Endothelial cell of umbilical vein (primary cell): ENCODE measurements at places on chromosomes 1 and 21. TPM values are rescaled to one million over a fixed set of nuclear protein-coding genes. Genes with fewer than 3 reads are reported as not detected.

The CSF3R gene
- total RNA-seq = not detected in 2 replicates

The CLIC6 gene
- total RNA-seq = not detected in 2 replicates

The FCRL2 gene
- not detected in 2 replicates for total RNA-seq

The LRRC8B gene
- 15.2 and 15.9 TPM in 2 replicates for total RNA-seq

The SFPQ gene
- 413 and 415 TPM in 2 replicates for total RNA-seq

The GJA4 gene
- total RNA-seq = 22.1 TPM in 2 replicates

The HLX gene
- total RNA-seq = 33.5 and 39.1 TPM in 2 replicates

The MFSD2A gene
- 4.3 and 5.5 TPM in 2 replicates for total RNA-seq

The SPRR5 gene
- not detected in 2 replicates for total RNA-seq

The CACHD1 gene
- total RNA-seq = 8.7 and 9.3 TPM in 2 replicates

The FCRL5 gene
- total RNA-seq = not detected in 2 replicates

The BACH1 gene
- 28.8 and 30.3 TPM in 2 replicates for total RNA-seq

The MAP3K21 gene
- 0.74 and 0.95 TPM in 2 replicates for total RNA-seq

The YBEY gene
- 6.1 and 10.5 TPM in 2 replicates for total RNA-seq

The TMEM200B gene
- total RNA-seq = 1.5 and 1.6 TPM in 2 replicates

The LCE1B gene
- not detected in 2 replicates for total RNA-seq

The PCP4 gene
- not detected in 2 replicates for total RNA-seq

The TPR gene
- total RNA-seq = 107 and 118 TPM in 2 replicates

The TRIM17 gene
- not detected in 2 replicates for total RNA-seq

The CFHR3 gene
- total RNA-seq = not detected in 2 replicates

The ADGRB2 gene
- total RNA-seq = 1.5 and 3.1 TPM in 2 replicates

The CDCA8 gene
- total RNA-seq = 43.7 and 45.7 TPM in 2 replicates

The RC3H1 gene
- 30.0 and 41.4 TPM in 2 replicates for total RNA-seq

The SAMD13 gene
- total RNA-seq = 3.9 and 4.8 TPM in 2 replicates

The INSRR gene
- not detected in 2 replicates for total RNA-seq

The MPL gene
- total RNA-seq = 0.18 and 0.24 TPM in 2 replicates

The SPOCD1 gene
- 0.27 and 24.9 TPM in 2 replicates for total RNA-seq

The GABRD gene
- total RNA-seq = not detected in 2 replicates

The CLDN17 gene
- total RNA-seq = not detected in 2 replicates

The MAP10 gene
- total RNA-seq = 1.9 and 2.0 TPM in 2 replicates

The OR10K2 gene
- not detected in 2 replicates for total RNA-seq

The SNX7 gene
- total RNA-seq = 36.0 and 37.9 TPM in 2 replicates

The KCNE2 gene
- not detected in 2 replicates for total RNA-seq

The SLC16A1 gene
- 117 and 148 TPM in 2 replicates for total RNA-seq

The NIBAN1 gene
- 1.5 and 2.8 TPM in 2 replicates for total RNA-seq

The PRAMEF17 gene
- not detected in 2 replicates for total RNA-seq

The KANK4 gene
- not detected in 2 replicates for total RNA-seq

The TMEM39B gene
- total RNA-seq = 43.7 and 47.3 TPM in 2 replicates

The SYCP1 gene
- total RNA-seq = not detected in 2 replicates

The CD1C gene
- total RNA-seq = not detected in 2 replicates

The VASH2 gene
- 1.4 and 2.9 TPM in 2 replicates for total RNA-seq

The FOXO6 gene
- total RNA-seq = 0.18 and 0.38 TPM in 2 replicates

The SYDE2 gene
- 2.9 and 3.1 TPM in 2 replicates for total RNA-seq

The TESK2 gene
- total RNA-seq = 2.1 and 2.2 TPM in 2 replicates

The CIART gene
- 1.0 and 2.4 TPM in 2 replicates for total RNA-seq

The CYB561D1 gene
- 6.9 and 7.3 TPM in 2 replicates for total RNA-seq

The IL19 gene
- not detected in 2 replicates for total RNA-seq

The TMEM82 gene
- total RNA-seq = not detected in 2 replicates

The PRPF38A gene
- 38.4 and 42.0 TPM in 2 replicates for total RNA-seq

The KIAA1614 gene
- total RNA-seq = 1.7 and 2.0 TPM in 2 replicates

The GUCA2B gene
- total RNA-seq = not detected in 2 replicates

The RCSD1 gene
- 0.28 and 1.00 TPM in 2 replicates for total RNA-seq

The TFAP2E gene
- total RNA-seq = 0.18 TPM in 1 of 2 replicates, not detected in the other

The EPS8L3 gene
- total RNA-seq = not detected in 2 replicates

The PLA2G4A gene
- 10.6 and 13.3 TPM in 2 replicates for total RNA-seq

The LCE1E gene
- total RNA-seq = not detected in 2 replicates

The OR2L3 gene
- total RNA-seq = not detected in 2 replicates
